ENCODE measurements at places on chromosomes 2 and 18. TPM values are rescaled to one million over a fixed set of nuclear protein-coding genes. Genes with fewer than 3 reads are reported as not detected.

DNA sequence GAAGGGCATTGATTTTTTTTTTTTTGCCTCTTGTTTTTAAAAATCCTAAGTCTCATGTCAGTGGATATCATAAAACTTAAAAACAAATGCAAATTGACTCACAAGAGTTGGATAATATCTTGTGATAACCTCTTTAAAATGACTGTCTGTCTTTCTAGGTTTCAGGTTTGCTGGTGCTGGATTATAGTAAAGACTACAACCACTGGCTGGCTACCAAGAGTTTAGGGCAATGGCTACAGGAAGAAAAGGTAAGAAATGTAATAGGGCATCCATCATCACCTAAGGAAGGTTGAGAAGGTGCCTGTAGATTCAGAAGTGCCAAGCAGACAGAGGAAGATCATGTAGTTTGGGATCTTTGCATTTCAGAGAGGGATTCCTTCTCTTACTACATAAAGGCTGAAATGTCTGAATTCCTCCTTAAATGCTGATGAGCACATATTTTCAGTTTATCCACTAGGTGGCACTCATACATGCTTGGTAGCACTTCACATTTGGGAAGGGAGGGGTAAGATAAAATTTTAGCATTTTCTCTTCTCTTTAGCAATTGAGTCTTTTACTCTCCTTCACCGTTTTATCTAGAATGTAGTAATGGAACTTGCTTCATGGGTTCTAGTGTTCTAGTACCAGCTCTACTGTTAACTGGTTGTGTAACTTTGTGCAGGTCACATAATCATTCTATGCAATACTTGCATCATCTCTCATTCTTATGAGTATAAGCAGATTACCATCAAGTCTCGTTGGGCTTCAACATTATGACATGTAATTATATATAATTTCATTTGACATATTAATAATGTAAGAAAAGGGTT, 21.1 kb downstream of the CPS1 start:
- no peak for DNase-seq

DNA sequence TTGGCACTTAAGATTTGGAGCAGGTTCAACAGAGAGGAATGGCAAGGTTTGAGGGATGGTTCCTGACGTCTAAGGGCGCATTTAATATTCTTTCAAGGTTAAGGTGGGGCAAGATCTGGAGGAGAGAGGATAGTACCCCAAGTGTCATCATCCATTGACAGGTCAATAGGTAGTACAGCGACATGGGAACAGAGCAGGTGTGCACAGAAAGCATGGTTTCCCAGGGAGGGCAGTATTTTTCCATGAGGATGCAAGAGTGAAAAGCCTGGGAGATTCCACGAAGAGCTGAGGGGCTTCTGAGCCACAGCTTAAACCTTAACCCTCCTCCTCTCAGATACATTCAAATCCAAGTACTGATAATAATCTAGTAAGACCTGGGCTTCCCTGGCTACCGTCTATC, 9.1 kb downstream of the HES6 start:
- no peak for DNase-seq

- DNase-seq = no peak
These were observed 62.0 kb upstream of the CSRNP3 start for GRCh38 chr2:165407466-165407865.

DNA sequence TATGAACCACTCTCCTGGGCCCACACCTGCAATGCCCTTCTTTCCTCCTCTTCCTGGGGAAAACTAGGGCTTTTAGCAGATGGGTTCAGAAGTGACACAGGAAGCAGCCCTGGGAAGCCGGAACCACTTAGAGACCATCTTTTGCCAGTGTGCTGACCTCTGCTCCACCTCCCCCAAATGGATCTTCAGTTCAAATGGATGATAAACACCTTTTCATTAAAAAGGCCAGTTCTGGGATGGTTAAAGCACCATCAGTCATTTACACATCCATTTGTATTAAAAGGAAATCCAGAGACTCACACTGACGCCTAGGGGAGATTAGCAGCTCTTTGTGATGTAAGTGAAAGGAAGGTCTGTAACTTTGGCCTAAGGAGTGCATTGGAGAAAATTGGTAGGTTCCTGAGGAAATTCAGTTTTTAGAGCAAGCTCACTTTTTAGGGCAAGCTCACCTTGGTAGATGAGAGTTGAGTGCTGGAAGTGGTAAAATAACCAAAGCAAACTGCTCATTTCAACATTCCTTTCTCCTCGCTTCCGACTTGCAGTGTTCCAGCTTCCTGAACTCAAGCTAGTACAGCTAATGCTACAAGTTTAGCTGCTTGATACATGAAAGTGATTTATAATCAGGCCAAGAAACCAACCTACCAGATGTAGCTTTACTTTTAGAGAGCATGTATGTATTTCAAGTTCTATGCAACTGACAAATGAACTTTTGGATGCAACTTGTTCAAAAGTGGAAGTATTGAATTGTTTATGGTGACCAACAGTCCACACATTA, 47.7 kb downstream of the ACTR2 start:
- no peak for DNase-seq

- DNase-seq = no peak
These were observed 73.0 kb downstream of the SERPINB8 start for GRCh38 chr18:64042728-64043358.

DNA sequence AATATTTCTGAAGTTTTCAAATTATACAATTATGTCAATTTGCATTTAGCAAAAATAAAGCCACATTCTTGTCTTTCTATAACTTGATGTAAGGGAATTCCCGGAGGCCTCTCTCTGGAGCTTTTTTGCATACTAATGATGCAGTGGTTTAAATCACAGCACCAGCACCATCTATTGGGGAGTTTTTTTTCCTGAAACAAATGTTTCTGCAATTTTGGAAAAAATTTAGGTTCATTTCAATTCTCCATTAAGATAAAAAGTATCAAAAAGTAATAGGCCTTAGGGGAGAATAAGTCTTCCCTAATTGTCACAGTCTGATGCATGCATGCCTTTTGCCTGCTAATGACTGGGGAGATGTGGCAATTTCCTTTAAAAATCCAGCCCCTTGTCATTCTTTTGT, 13.5 kb downstream of the CBLN2 start:
- DNase-seq = no peak

GRCh38 chr2:20660506-20661420, 6.2 kb upstream of the GDF7 start:
- DNase-seq = no peak

GRCh38 chr2:68157002-68157401, 686 bp upstream of the PNO1 start:
- no peak for DNase-seq

NGEF gene
- 1.3 TPM for total RNA-seq

CTAGE1 gene
- total RNA-seq = not detected

Measured in omental fat pad (tissue), 4 donors.